Right renal pelvis (tissue), 4 donors: ENCODE measurements at places on chromosomes 1 and 21.

GRCh38 chr1:62794053-62794452 is 10.1 kb downstream of the ATG4C start:
- DNase-seq: no peak

- DNase-seq: no peak
Measured at GRCh38 chr1:177966199-177966598, 3.7 kb downstream of the SEC16B start.

DNA sequence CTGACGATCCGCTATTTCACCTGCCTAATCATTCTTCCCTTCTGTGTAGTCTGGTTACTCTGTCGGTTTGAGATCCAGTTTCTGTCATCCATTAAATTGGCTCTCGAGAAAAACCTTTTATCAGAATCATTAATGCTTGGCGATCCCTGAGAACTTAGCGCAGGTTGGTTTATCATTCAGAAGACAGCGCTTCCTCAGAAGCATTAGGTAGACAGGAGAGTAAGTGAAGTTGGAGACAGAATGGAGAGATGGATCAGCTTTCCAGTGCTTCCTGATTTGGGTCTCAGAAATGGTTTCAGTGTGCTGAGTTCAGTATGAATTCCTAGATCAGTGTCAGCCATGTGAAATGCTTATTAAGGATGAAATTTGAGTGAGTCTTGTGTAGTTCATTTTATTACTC is 1.3 kb downstream of the USP1 start:
- DNase-seq: no peak

GRCh38 chr1:44855742-44856141 is 12.7 kb upstream of the PTCH2 start:
- no peak for DNase-seq

DNA sequence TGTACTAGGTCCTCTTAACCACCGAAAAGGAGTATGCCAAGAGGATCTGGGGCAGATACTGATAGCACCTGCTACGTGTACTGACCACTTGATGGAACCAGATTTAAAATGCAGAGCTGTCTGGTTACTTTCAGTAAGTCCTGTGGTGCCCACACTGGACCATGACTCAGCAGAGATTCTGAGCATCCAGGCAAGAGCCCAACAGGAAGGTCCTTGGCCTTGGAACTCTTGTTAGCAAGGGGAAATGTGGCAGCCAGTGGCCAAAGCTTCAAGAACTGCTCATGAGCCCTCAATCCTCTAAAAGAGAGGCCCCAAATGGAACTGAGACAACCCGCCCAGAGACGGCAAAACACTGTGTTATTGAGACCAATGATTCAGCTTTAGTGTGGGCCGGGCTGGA is 4.2 kb upstream of the GJB5 start:
- DNase-seq: no peak

- no peak for DNase-seq
Measured at GRCh38 chr1:51651552-51651942, 34.7 kb downstream of the OSBPL9 start.

DNA sequence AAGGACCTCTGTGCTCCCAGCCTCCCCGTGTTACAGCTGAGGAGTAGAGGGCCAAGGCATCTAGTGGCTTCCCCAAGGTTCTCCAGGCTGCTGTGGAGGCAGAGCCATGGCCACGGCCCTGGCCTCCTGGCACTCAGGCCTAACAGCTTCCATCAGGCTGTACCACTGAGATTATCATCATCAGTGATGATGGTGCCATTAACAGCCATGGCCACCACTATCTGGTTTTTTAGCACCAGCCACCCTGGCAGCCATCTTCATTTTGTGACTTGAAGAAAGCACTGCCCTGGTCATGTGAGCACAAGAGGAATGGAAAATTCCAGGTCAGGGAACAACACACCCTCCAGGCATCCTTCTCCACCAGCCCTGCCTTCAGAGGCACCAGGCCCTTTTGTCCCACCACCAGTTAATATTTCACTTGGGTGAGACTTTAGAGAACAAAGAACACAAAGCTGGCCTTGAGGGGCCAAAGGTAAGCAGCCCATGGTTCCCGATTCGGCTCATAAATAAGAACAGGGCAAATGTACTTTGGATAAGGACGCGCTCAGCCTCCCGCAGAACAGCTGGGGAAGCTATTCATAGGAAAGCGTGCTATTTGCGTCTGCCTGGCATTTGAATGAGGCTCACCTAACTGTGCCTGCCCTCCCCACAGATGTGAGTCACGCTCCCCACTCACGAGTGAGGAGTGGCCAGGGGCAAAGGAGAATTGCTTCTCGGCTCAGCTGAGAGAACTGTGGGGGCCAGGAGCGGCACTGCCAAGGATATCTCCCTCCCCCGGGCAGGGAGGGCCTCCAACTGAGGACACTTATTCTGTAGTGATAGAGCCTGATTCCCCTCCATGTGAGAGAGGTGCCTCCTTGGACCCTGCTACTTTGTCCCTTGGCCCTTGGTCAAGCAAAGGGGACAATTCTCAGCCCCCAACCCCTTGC is 95.6 kb downstream of the CD58 start:
- DNase-seq: no peak

GRCh38 chr1:105894006-105894405 is 1162.5 kb upstream of the PRMT6 start:
- DNase-seq: no peak

DNA sequence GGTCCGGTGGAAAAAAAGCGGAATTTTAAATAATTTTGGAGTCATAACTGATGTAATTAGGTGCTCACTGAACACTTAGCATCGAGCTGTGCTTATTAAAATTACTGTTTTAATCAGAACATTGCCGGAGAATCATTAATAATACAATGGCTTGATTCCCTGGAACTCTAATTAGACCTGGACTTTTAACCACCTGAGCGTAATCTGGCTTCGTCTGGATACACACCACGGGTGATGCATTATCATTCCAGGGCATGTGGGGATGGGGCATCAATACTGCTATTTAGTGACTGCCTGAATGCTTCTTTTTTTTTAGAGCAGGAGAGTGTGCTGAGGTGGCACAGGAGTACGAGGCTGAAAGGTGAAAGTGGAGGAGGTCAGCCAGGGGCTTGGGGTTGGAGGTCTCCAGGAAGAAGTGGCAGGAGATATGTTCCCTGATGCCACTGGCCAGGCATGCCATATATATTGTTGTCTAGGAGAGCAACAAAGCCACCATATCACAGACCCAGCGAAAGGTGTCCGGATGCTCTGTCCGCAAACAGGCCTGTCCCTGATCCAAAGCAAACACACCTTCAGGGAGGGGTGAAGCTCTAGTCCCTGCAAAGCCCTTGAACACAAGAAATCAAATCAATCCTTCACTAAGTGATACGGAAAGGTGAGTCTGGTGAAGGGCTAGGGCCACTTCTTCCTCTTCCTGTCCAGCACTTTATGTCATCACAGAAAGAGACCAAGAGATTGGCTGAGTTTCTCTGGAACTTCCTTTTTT is 125.2 kb downstream of the PLXNA2 start:
- DNase-seq: no peak

DNA sequence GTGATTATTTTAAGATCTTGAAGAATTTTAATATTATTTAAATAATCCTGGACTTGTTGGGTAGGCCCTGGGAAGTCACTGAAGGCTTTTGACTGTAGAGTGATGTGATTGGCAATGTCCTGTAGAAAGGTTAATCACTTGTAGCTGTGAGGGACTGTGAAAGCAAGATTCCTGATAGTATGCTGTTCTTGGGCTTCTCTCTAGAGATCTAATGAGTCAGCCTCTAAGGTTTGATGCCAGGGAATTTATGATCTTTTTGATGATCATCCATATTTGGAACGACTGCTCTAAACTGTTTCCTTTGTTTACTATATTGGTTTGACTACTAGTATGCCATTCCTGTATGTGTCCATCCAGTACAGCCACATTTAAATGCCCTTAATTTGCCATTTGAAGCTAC is 56.5 kb downstream of the CAMSAP2 start:
- no peak for DNase-seq

DNA sequence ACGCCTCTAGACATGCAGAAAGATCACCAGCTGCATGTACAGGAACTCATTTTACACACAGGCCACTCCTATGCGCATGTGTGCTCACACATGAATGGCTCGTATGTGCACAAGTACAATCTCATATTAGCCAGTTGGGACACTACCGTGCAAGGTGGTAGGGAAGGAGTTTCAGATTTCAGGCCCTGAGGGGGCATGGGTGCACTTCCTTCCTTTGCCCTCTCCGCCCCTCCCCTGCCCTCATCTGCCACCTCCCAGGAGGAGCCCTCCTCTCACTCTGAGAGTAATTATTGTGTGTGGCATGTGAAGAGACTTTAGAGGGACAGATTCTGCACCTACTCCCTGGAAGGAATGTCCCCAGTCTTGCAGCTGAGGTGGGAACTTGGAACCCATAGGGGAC is 14.8 kb downstream of the EDN2 start:
- no peak for DNase-seq

DNA sequence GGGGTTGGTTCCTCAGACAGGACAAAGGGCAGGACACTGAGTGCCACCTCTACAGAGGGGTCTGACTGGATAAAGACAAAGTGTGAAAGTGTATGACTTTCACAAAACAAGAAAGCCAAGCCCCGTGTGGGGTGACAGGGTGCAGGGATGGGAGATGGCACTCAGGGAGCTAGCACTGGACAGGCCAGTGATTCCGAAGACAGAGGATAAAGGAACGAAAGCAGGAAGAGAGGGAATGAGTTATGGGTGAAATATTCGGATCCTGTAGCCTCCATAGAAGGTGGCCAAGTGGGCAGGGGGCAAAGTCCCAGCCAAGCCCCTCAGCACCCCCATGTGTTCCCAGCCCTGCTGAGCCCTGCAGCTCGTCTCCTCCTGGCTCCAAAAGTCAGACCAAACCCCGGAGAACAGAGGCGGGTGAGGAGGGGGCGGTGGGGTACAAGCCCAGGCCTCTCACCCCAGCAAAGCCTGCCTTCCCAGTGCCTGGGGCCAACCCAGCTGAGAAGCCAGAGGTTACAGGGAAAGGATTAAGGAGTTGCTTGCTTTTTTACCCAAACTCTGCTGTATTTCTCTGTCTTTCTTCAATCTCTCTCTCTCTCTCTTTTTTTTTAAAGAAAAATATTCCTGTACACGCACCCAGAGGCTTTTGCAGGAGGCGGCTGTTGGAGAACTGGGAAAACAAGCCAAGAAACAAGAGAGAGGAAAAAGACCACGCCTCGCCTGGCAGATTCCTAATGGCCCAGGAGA is 14.0 kb upstream of the WASF2 start:
- DNase-seq: no peak

- DNase-seq: no peak
Measured at GRCh38 chr1:54723985-54724384, 8.3 kb downstream of the TTC4 start.

DNA sequence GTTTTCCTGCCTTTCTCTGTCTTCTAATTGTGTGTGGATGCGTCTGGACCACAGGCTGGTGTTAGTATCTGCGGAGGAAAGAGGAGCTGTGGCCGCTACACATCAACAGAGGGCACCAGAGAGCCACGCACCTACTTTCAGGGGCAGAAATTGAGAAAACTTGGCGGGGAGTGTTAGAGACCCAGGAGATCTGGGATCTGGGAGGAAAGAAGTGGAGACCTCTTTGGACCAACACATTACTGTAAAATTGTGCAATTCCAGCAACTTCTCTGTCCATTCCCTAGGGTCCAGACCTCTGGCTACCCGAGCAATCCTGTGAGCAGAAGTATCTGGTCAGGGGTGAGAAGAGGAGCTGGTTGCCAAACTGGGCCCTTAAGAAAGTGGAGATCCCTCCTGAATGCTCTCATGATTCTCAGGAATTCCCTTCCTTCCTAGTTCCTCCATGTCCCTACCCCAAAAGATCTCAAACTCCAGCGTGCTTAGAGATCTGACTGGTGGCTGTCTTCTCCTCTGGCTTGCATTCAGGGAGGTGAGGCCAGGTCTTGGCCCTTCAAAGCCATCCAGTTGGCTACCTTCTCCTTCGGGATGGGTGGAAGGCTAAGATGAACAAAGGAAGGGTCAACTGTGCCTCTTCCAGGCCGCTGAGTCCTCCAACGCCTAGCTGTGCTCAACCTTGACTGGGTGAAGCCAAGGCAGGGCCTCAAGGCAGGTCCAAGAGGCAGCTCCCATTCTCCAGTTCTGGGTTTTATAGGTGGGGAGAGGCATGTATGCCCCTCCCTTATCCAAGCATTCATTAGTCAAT is 1.2 kb upstream of the KIRREL1 start:
- no peak for DNase-seq

DNA sequence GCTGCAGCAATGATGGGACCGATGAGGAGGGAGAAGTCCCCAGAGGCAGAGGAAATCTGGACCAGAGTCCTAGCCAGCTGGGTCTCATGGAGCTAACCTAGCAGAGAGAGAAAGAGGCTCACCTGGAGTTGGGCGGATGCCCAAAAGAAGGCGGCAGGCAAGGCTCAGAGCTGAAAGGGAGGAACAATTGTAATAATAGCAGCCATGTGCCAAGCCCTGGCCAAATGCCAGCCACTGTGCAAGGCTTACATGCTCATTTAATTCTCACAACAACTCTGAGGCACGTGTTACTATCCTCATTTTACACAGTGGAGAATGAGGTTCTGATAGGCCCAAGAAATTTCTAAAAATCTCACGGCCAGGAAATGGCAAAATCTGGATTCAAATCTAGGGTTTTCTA is 50.0 kb upstream of the ZNF648 start:
- no peak for DNase-seq

GRCh38 chr1:115952547-115952946 is 23.8 kb upstream of the SLC22A15 start:
- DNase-seq: no peak

GRCh38 chr1:230201445-230201844 is 134.4 kb downstream of the GALNT2 start:
- DNase-seq: no peak

DNA sequence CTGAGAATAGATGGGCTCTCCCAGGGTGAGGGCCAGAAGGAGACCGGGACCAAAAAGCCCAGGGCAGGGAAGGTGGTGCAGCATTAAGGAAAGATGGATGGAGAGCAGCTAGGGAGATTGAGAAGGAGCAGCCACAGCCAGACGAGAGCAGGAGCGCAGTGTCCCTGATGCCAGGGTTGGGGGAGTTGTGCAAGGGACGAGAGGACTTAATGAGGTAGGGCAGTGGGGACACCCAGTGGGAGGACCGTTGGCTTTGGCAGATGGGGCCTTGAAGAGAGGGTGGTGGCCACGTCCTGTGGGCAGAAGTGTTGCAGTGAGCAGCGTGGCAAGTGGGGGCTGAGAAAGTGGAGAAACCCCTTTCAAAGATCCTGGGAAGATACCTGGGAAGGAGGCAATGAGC is 38.0 kb upstream of the KDM4A start:
- DNase-seq: no peak

DNA sequence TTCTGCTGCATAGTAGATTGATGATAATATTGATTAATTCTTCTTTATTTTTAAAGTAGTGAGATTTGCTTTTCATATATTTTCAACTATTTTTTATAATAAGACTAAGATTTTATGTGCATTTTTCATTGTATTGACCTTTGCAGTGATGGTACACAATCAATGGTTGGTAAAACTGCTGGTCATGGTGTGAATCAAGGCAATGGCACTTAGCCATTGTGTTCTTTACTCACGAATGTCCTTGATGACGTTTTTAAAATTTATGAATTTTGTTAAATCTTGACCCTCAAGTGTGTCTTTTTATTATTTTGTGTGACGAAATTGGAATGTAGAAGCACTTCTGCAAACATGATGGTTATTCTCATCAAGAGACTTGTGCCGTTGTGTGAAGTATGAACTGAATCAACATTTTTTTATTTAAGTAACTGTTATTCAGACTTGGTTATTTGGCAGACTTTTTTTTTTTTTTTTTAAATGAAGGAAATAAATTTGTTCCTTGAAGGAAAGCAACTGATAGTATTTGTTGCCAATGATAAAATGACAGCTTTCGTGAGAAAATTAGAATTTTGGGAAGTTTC is 22.6 kb downstream of the CDC73 start:
- no peak for DNase-seq

- no peak for DNase-seq
Measured at GRCh38 chr1:85656256-85656655, 52.0 kb downstream of the ZNHIT6 start.

- no peak for DNase-seq
Measured at GRCh38 chr1:101388904-101389546, 152.2 kb downstream of the S1PR1 start.
